Urothelium cell line (cell line): ENCODE measurements at places on chromosomes 2 and 18.

DNA sequence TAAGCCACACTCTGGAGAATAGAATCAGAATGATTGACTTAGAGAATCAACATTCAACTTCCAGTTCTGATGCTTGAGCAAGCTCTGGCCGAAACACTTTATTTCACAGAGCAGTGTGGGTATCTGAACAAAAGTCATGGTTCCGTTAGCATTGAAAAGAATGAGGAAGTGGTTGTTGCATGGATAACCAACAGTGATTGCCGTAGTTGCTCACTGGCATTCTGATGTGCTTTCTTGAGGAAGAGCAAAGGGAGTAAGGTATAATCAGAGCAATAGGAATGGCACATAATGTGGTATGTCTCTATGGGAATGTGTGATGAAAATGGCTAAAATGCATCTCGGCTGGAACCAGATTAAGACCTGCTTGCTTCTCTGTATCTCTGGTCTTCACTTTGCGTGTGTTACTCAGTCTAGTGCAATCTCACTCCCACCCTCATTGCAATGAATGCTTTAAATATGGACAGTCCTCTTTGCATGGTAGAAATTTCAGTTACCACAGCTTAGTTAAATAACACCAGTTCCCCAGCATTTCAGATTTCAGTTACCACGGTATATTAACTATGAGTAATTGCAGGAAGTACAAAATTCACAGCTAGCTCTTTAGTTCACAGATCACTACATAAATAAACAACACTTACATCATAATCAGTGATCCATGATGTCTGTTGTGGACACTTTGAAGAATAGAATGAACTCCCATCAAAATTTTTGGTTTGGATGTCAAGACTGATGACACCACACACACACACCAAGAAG is 7.8 kb upstream of the RAB12 start:
- no peak for DNase-seq

DNA sequence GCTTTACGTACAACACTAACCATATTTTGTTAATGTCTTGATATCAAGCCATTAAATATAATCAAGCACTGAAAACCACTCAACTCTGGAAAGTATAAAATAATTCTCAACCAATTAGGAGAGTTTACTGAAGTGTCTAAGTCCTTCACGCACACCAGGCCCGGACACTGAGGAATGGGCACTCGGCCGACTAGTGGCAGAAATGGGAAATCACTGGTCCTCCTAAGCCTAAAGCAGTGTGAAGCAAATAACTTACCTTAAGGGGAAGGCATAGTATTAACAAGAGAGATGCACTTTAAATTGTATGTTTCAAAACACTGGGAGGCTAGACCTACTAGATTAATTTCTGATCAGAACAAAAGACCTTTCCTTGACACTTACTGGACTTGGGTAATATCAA is 45.7 kb downstream of the FAM210A start:
- peak; percentile 53 for DNase-seq

DNA sequence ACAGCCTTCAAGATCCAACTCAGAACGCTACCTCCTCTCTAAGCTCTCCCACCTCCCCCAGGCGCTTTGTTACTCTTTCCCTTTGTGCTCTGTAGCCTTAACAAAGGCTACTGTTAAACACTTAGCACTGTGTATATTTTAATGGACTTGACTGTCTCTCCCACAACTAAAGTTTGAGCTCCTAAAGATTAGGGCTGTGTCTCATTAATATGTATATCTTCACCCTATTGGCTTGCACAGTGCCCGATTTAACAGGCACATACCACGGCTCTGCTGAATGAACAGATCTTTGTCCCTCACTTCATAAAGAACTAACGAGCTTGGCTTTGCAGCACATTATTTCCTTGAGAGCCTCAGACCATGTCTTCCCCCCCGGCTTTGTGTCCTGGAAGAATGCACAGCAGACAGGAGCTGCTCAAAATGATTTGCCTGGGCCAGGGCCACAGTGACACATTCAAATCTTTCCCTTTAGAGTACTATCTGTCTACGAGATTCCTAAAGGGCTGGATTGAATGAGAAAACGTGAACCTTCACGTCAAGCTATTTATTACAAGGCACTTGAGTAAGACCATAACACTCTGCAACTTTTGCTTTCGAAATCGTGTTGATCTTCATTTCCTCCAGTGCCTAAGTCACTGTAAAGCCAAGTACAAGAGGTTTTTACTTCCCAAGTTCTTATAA is 22.1 kb downstream of the ABHD3 start:
- DNase-seq, result no peak

DNA sequence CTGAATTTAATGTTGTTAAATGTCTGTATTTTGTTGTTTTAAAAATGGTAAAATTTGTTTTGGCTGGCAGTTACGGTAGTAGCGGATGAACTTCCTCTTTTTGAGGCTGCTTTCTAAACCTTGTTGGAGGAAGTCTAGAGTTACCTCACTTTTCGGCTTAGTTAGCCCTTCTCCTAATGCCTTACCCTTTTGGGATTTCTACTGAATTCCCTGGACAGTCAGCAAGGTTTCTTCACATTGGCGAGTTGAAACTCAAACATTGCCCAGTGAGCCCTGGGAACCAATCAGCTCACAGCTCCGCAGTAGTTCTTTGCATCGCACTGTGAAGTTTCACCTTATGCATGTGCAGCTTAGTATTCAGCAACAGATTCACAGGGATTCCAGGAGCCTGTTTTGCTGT is 55.2 kb downstream of the TMEM247 start:
- DNase-seq, result no peak

GRCh38 chr2:237732790-237733381 is 65.7 kb upstream of the RBM44 start:
- DNase-seq, result no peak

DNA sequence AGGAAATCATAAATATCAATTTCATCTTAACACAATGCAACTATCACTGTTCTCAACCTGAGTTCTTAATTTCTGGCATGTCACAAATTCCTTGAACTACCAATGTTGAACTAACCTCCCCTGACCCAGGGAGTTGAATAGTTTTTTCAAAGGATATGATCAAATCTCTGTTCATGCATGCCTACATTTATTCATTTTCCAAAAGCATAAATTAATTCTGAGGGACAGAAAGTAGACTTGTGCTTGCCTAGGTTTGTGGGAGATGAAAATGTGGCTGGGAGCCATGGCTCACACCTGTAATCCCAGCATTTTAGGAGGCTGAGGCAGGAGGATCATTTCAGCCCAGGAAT is 175.7 kb downstream of the TGIF1 start:
- DNase-seq, result no peak

DNA sequence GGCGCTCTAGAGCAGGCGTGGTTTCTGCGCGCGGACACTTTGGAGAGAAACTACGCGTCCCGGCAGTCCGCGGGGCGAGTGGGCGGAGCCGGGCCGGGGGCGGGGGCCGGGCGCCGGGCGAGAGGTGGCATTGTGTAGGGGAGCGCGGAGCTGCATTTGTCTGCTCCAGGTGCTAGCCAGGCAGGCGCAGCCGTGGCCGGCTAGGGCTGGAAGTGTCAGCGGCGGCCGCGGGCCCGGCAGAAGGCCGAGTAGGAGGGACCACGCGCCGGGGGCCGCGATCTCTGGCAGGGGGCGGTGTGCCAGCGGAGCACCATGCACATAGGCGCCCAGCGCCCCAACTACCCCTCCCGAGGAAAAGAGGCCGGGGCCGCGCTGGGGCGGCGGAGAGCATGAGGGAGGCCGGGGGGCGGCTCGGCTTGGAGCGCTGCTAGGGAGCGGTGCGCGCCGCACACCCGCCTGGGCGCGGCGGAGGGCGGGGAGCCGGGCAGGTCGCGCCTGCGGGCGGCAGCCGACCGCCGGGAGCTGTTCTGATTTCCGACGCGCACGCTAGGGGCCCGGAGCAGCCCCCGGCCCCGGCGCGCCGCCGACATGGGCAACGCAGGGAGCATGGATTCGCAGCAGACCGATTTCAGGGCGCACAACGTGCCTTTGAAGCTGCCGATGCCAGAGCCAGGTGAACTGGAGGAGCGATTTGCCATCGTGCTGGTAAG is at the start of gene FMNL2:
Gene FMNL2, plus strand, starts transcription at position 159 of the 710 bp plus-strand sequence.
- DNase-seq, result no peak

- no peak for DNase-seq
Observed at GRCh38 chr2:225072444-225072843, 30.2 kb upstream of the DOCK10 start.

DNA sequence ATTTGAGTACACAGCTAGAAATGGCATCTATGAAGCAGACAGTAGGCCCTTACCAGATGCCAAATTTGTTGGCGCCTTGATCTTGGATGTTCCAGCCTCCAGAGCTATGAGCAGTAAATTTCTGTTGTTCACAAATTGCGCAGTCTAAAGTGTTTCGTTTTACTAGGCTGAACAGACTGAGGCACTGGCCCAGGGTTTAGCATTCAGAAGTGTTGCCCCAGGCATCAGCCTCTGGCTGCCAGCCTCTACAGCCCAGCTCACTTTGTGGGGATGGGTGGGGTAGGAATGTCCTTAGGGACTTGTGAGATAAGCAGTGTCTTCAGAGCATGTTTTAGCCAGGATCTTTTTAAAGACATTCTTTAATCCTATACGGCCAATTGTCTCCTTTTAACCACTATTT is 51.5 kb upstream of the MGAT5 start:
- no peak for DNase-seq

DNA sequence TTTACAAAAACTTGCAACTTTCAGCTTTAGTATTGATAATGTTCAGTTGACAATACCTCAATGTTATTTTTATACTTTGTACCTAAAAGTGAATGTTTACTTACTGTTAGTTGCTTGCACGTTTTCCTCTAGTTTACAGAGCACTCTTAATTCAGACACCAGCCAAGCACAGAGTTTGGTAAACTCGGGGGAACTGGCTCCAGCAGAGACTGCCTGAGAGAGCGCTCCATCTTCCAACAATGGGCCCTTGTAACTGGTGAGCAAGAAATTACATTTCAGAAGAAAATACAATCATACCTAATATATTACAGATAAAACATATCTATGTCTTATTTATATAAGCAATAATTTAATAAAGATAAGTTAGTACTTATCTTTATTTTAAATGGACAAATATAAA is 3.7 kb downstream of the FAM98A start:
- DNase-seq, result no peak

GRCh38 chr2:175450029-175450760 is 268.7 kb upstream of the ATP5MC3 start:
- no peak for DNase-seq

DNA sequence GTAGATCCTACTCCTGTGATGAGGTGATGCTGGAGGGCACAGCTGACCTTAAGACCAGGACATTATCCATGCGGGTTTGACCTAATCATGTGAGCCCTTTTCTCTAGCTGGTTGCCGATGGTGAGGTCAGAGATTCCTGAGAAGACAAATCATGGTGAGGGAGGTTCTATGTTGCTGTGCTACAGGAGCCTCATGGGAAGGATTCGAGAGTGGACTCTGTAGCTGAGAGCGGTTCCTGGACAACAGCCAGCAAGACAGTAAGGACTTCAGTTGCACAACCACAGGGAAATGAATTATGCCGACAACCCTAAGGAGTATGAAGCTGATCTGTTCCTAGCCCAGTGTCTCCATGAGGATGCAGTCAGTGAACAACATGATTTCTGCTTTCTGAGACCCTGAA is 80.4 kb downstream of the EPB41L3 start:
- DNase-seq, result peak; percentile 64

DNA sequence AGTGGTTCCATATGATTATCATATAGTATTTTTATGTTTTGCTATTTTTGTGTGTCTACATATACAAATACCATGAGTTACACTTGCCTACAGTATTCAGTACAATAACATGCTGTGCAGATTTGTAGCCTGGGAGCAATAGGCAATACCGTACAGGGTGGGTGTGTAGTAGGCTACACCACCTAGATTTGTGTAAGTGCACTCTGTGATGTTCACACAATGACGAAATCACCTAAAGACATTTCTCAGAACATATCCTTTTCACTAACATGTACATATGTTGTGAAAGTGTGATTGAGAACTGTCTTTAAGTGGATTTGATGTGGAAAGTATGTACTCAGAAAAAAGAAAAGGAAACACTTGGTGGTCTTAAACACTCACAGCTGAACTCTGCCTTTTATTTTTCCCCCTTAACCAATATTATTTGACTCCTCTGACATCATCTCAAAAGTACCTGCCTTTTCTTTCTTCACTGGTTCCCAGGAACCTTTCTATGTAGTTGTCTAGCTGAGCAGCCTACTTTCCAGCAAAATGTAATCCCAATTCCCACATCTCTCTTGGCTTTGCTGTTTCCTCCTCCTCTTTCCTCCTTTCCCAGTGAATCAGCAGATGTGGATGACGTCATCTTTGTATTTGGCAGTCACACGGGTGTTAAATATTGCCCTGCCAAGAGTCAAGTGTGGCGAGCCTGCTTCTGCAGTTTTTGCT is 47.7 kb downstream of the OSBPL6 start:
- DNase-seq, result peak; percentile 71

GRCh38 chr2:214311031-214311533 is 99.8 kb upstream of the VWC2L start:
- no peak for DNase-seq

- no peak for DNase-seq
Observed at GRCh38 chr2:134365356-134365755, 111.5 kb downstream of the MGAT5 start.

DNA sequence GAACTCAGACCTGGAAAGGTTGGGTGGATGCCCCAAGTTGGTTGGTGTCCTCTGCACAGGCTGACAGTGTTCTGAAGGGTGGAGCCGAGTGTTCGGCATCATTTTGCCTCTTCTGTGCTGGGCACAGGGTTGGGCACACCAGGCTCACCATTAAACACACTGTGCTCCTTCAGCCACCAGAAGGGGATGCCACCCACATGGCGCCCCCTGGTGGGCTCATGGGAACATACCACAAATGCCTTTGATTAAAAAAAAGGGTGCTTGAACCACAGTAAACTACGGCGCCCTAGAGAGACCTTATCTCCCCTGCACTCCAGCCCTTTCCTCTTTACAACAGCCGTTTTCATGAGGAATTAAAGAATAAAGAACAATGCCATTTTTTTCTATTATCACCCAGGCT is 89.4 kb downstream of the CELF4 start:
- peak; percentile 35 for DNase-seq

DNA sequence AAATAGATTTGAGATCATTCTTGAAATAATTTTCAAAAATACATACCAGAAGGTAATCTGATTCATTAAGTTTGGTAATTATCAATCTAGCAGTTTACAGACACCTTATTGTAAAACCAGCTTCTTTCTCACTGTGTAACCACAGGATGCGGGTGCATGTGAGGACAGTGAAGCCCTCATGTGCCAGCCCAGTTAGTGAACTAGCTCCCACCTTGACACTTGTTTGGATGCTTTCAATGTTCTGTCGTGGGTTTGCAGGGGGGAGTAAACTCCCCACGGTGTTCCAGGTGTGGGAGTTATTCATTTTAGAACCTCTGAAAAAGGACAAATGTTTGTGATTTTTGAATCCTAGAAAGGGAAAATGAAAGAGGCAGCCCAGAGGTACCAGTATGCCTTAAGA is 59.0 kb downstream of the WDSUB1 start:
- DNase-seq, result no peak
